ENCODE measurements at places on chromosomes 16 and 17. TPM values are rescaled to one million over a fixed set of nuclear protein-coding genes. Genes with fewer than 3 reads are reported as not detected.
A peak's percentile ranks its signal among the peaks of the same experiment; 100 is the strongest.

GRCh38 chr16:76278980-76279379 is 1.8 kb downstream of the CNTNAP4 start:
- no peak for DNase-seq

DNA sequence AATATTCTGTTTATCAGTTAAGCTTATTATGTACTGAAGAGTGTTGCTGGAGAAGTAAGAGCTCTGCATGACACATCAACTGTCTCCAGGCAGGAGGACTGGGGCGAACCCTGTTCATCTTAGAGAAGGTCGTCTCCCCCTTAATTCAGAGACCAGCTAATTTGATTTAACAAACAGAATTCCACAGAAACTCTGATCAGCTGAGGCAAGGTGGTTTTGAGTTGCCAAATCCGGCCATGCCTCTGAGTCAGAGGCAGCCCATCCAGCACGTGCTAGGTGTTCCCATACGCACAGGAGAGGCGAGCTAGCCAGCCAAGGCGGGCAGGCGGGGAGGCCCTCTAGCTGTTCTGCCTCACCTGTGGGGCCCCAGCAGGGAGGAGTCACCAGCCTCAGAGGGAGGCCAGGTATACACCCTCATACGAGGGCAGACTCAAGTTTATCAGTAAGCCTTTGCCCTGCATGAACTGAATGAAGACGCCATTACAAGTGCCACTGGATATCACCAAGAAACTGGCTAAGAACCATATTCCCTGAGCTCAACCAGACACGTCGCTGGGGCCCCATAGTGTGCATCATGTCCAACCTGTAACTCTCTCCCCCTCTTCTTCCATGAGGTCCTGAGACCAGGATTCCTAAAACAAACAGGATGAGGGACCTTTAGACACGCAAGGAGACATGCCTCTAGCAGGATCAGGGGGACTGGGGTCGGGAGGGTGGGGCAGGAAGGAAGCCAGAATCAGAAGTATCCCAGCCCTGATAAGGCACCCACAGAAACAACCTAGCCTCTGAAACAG is 25.7 kb downstream of the STAT5A start:
- no peak for DNase-seq

GRCh38 chr17:77959126-77959925 is 823 bp downstream of the TNRC6C start:
- peak; percentile 47 for DNase-seq

DNA sequence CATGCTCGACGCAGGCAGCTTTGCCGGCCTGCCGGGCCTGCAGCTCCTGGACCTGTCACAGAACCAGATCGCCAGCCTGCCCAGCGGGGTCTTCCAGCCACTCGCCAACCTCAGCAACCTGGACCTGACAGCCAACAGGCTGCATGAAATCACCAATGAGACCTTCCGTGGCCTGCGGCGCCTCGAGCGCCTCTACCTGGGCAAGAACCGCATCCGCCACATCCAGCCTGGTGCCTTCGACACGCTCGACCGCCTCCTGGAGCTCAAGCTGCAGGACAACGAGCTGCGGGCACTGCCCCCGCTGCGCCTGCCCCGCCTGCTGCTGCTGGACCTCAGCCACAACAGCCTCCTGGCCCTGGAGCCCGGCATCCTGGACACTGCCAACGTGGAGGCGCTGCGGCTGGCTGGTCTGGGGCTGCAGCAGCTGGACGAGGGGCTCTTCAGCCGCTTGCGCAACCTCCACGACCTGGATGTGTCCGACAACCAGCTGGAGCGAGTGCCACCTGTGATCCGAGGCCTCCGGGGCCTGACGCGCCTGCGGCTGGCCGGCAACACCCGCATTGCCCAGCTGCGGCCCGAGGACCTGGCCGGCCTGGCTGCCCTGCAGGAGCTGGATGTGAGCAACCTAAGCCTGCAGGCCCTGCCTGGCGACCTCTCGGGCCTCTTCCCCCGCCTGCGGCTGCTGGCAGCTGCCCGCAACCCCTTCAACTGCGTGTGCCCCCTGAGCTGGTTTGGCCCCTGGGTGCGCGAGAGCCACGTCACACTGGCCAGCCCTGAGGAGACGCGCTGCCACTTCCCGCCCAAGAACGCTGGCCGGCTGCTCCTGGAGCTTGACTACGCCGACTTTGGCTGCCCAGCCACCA is 9.7 kb downstream of the VASN start:
- no peak for DNase-seq

Gene ARL4D
- polyA plus RNA-seq = 17.5 TPM

Gene CFAP97D1
- not detected for polyA plus RNA-seq

Gene C16orf86
- 0.13 TPM for polyA plus RNA-seq

Gene TXNL4B
- 20.4 TPM for polyA plus RNA-seq

Gene GHDC
- 30.4 TPM for polyA plus RNA-seq

Gene ABAT
- polyA plus RNA-seq = 13.8 TPM

Gene TRIM25
- 12.5 TPM for polyA plus RNA-seq

Gene CPHXL2
- not detected for polyA plus RNA-seq

Measured in ovary (tissue), 10 donors.